Osteoblast (primary cell): ENCODE measurements at places on chromosomes 13 and 19. TPM values are rescaled to one million over a fixed set of nuclear protein-coding genes. Genes with fewer than 3 reads are reported as not detected.

DNA sequence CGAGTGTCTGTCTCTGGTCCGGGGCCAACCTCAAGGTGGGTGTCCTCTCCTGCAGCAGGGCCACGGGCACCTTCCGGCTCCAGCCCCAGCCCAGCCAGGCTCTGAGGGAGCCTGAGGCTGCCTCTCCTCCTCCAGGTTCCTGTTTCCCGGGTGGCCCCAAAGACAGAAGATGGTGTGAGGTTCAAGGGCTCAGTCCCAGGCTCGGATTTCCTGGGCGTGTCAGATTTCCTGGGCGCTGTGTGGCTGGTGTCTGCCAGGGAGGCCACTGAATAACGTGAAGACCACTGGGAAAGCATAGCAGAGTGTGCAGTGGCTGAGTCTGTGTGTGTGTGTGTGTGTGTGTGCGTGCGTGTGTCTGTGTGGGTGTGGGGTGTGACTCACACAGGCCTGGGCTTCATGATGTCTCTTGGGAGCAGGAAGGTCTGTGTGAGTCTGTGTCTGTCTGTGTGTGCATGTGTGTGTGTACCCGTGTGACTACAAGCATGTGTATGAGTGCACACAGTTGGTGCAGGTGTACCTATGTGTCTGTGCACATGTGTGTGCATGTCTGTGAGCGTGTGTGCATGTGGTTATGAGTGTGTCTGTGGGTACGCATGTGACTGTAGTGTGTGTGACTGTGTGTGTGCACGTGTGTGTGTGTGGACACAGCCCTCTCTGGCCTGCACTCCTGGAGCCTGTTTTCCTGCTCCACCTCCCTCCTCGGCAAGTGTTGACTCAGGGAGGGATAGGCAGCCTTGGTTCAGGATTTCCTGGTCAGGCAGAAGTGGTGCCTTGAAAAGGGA, 28.3 kb downstream of the CEBPA start:
- peak; percentile 97 for DNase-seq

DNA sequence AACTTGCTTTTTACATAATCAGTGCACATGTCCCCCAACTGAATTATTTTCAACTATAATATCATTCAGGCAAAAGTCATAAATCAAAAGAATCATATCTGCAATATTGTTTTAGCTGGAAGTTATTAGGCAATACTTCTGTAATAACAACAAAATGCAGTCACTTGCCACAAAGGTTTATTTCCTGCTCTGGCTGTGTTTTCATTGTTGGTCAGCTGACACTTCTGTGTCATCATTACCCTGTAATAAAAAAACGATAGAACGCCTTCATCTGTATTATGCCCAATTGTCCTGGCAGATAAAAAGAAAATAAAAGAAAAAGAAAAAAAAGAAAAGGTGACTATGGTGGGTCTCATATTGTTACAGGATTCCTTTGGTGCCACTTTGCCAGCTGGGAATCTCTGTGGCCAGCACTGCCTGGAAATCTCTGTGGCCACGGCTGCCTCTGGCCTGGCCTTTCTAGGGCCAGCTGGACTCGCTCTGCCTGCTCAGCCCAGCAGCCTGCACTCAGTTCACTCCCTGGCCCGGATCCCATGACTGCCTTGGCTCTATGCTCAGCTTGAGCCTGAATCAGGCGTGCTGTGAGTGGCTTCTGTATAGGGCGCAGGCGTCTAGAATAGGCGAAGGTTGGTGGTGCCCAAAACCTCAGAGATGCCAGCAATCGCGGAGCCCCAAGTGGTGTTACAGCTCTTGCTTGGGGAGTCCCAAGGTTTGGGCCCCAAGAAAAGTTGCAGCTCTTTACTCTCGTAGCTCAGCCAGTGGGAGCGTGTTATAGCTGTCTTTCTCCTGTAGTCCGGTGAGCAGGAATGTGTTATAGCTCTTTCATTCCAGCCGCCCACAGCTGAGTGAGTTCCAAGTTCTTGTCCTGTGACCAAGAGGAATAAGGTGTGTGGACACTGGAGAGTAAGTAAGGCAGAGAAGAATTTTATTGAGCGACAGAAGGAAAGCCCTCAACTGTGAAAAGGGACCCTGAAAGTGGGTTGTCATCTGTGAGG, 1227.1 kb downstream of the SLITRK1 start:
- no peak for DNase-seq

- no peak for DNase-seq
These were observed 3.8 kb downstream of the ERFL start for GRCh38 chr19:41924151-41925145.

DNA sequence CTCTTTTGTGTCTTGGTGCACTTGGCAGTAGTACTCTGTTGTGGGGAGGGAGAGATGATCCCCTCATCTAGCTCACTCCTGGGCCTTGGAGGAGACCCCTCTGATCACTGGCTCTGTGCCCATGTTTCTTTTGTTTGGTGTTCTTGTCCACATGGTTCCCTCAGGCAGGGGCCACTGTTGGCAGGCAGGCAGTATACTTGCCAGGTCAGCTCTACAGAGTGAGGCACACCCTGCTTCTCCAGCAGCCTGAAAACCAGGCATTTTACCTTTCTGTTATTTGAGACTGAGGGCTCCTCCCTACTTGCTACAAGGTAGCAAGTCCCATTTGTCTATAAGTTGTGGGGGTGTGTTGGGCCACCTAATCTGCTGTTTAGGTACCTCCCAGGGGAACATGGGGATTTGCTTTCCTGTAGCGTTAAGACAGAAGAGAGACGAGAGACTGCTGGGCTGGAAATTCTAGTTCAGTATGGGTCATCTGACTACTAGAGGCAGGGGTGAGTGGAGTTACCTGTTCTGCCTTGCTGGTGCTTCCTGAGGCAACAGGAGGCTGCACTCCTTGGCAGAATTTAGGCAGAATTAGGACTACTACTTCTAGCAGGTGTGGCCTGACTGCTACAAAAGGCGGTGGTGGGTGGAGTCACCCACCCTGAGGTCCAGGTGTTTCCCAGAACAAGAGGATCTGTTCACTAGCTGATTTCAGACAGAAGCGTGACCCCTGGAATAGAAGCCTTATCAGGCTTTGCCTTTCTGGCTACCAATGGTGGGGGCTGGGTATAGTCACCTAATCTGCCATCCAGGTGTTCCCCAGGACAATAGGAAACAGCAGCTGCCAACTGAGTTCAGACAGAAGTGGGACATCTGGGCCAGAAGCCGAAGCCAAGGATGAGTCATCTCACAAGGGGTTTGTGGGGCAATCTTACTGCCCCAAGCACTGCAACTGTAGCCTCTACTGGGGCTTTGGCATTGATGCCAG, 843.0 kb upstream of the ATXN8OS start:
- no peak for DNase-seq

DNA sequence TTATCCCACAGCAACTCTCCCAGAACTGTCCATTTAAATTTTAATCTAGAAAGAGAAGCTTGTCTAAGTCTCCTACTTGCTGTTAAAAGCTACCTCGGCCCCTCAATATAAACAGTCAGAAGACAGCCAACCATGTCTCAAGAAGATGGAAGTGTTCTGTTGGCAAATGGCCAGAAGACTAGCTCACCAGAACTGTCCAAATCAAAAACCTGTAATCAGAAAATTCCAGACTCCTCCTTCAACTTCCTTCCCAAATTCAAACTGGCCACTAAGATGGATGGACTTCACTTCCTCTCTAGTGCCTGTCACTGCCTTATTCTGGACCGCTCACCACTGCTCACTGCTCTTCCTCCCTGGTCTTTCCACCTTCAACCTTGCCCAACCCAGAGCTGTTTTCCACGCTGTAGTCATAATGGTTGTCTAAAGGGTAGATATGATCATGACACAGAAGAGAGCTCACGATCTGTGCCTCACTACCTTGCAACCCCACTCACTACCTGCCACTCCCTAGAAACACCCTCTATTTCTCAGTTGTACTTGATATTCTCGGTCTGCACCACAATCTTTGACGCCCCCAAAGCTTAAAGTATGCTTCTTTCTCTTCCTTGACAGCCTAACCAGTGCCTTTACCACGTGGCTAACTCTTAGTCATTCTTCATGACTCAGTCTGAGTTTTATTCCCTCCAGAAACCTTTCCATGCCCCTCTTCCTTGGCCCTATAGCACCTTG, 9.2 kb downstream of the FGF14 start:
- DNase-seq, result no peak

DNA sequence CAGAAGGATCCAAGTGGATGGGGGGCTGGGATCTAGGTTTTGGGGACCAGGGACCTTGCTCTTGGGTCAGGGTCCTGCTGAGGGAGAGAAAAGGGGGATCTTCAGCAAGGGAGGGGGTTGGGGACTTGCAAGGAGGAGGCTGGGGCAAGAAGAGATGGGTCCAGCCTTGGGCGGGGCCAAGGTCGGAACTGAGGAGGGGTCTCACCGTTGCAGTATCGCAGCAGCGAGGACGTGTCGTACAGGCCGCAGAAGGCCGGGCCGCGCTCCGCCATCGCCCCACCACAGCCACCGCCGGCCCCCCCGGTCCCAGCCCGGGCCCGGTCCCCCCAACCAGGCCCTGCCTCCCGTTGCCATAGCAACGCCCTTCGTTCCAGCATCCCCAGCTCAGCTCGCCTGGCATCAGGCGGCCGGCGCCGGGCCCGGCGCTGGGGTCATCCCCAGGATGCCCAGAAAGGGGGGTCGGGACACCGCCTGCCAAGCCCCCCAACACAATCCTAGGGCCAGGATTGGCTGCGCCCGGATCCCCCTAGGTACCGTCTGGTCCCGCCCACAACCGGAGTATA, 6.0 kb upstream of the EML2 start:
- DNase-seq, result no peak

- DNase-seq, result no peak
These were observed 167.0 kb downstream of the POU4F1 start for GRCh38 chr13:78436311-78436710.

GRCh38 chr13:98838776-98839175, 86.3 kb upstream of the SLC15A1 start:
- no peak for DNase-seq

- DNase-seq, result peak; percentile 86
These were observed 2.0 kb downstream of the REX1BD start for GRCh38 chr19:18590273-18591272.

DNA sequence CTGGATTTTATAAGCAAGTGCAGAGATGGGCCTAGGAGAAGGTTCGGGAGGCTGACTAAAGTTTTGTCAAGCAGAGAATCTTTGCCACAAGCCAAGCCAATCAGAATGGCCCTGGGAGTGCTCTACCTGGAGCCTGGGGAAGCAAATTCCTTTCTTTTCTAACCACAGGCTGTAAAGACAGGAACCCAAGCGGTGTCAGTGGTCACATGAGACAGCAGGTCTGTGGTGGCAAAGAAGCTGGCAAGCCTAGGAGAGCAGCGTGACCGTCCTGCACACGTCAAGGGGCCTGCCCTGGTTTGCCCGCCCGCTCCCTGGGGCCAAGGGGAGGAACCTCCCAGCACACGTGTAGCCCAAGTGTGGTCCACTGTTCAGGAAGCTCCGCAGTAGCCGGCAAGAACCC, 90.8 kb downstream of the IPO5 start:
- DNase-seq, result no peak

DNA sequence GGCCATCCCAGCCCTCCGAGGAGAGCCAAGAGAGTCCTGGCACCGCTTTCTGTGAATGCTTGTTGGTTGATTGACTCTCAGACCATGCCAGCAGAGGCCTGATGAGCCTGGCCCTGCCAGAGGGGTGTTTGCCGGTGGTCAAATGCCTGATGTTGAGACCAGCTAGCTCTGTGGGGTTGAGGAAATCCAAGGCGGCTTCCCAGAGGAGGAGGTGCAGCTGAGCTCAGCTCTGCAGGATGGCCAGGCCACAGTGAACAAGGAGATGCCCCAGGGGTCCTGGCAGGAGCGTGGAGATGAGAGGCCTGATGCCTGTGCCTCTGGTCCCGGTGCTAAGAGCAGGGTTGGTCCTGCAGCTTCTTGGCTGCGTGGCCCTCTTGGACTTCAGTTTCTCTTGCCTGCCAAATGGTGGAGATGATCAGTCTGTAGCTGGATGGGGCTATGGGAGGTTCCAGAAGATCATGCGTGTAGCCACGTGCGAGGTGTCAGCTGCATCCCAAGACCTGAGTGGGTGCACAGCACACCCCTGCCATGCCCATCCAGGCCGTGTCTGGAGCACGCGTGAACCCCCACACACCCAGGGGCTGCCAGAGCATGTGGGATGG, 16.8 kb downstream of the NFIC start:
- peak; percentile 93 for DNase-seq

GRCh38 chr13:23828086-23828485, 61.1 kb downstream of the MIPEP start:
- no peak for DNase-seq

DNA sequence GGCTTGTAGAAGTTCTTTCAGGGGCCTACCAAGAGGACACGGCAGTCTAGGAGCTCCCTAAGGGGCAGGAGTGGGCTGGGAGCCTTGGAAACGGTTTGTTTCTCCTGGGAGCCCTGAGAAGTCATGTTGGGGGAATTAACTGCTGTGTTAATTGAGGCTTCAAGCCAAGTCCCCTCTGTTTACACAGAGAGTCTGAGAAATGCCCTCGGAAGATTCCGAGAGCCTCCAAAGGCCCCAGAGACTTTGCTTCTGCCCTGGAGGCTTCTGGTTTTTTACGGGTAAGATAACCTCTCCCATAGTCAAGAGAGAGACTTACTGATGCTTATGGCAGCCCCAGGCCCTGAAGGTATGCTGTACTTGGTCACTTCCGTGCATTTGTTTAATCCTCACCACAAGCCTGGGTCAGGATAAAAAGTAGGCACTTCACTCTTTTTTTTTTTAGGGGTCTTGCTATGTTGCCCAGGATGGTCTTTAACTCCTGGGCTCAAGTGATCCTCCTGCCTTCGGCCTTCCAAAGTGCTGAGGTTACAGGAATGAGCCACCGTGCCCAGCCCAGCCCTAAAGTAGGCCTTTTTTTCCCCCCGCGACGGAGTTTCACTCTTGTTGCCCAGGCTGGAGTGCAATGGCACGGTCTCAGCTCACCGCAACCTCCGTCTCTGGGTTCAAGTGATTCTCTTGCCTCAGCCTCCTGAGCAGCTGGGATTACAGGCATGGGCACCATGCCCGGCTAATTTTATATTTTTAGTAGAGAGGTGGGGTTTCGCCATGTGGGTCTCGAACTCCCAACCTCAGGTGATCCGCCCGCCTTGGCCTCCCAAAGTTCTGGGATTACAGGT, 15.2 kb downstream of the IER2 start:
- DNase-seq, result peak; percentile 51

GRCh38 chr13:73074014-73074413, 15.2 kb downstream of the KLF5 start:
- DNase-seq, result peak; percentile 22

Gene EDNRB
- total RNA-seq, result under 0.01 and 0.29 TPM in 2 replicates

- no peak for DNase-seq
These were observed 5.3 kb upstream of the NRTN start for GRCh38 chr19:5799247-5800241.

Gene PROZ
- total RNA-seq, result not detected in 2 replicates

Gene LONP1
- total RNA-seq, result 130 and 163 TPM in 2 replicates

GRCh38 chr19:13459351-13459750, 46.9 kb downstream of the CACNA1A start:
- peak; percentile 81 for DNase-seq

- DNase-seq, result peak; percentile 95
These were observed 1.2 kb upstream of the SLC25A42 start for GRCh38 chr19:19062454-19063182.

DNA sequence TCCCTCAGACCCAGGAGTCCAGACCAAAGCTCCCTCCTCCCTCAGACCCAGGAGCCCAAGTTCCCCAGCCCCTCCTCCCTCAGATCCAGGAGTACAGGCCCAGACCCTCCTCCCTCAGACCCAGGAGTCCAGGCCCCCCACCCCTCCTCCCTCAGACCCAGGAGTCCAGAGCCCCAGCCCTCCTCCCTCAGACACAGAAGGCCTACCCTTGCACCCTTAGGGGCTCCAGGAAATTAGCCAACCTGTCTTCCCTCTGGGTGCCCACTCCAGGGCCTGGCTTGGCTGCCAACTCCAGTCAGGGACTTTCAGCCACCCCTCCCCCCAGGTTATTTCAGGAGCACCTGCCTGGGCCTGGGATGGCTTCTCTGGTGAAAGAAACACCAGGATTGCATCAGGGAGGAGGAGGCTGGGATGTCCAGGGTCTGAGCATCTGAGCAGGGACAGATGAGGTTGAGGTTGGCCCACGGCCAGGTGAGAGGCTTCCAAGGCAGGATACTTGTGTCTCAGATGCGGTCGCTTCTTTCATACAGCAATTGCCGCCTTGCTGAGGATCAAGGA, at the start of gene FGF21:
FGF21 (plus strand) TSS at position 441 of the 558 bp plus-strand sequence. CDS start 713 bp downstream, outside the sequence.
- DNase-seq, result peak; percentile 44
